DMS79 (cell line): ENCODE measurements at places on chromosomes 11 and 22.

DNA sequence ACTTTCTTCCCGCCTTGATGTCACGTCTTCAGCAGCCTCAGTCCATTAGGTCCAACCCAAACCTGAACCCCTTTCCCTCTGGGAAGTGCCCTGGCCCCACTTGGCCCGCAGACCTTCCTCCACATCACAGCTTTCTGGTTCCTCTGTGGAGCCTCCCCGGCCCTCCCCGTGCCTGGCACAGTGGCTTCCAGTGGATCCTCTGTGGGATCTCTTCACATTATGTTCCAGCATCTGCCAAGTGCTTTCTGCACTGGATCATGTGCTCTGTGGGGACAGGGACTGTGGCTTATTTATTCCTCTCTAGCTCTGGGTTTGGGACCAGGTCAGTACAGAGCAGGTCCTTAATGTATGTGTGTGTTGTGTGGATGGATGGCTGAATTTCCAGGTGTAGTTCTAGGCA lies 30.9 kb downstream of the POLR3H start:
- no peak for DNase-seq

DNA sequence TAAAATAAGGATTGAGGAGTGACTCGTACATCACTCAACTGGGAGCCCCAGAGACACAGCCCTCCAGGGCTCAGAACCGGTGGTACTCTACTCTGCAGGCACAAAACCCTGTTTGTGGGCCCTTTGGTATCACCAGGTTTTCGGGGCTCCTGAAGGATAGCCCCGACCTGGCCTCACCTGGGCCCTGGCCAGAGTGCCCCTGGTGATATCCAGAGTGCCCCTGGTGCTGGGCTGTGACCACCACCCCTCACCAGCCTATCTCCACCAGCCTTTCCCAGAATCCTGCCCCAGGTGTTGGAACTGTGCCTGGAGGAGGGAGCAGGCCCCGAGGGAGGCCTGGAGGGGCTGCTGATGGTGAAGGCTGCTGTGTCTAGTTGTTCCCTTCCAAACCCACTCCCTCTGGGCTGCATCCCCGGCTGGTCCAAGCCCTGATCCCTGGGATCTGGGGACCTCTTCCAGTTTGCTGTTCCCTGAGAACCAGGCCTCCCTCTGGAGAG lies 2.2 kb upstream of the GGT5 start:
- no peak for DNase-seq

- DNase-seq: no peak
Observed at GRCh38 chr11:118975771-118976709, 4.5 kb downstream of the FOXR1 start.

DNA sequence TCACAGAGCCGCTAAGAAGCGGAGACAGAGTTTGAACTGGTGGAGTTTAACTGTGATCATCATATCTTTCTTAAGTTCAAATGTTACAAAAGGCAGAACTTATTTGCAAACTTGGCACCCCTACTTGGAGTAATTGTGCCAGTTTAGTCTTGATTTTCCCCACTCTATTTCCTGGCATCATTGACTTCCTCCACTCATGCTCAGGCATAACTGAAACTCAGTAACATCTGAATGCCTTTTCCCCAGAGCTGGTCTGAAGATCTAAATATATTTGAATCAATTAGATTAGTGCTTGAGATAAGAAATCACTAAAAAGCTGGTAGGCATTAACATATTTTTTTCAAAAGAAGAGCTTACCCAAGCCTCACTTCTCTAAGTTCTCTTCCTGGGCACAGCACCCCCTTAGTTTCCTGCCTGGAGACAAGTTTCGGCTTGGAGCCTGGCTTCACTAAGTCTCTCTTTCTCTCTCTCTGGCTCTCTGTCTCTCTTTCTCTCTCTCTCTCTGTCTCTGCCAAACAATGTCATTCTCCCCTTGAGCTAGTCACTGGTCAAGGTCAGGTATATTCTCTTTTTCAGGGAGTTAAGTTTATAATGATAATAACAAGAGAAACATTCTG lies 190.8 kb downstream of the LUZP2 start:
- DNase-seq: no peak

GRCh38 chr11:61745781-61746441 lies 6.5 kb upstream of the MYRF start:
- no peak for DNase-seq

- DNase-seq: peak; percentile 49
Observed at GRCh38 chr11:12150831-12151382, 40.5 kb downstream of the MICAL2 start.

DNA sequence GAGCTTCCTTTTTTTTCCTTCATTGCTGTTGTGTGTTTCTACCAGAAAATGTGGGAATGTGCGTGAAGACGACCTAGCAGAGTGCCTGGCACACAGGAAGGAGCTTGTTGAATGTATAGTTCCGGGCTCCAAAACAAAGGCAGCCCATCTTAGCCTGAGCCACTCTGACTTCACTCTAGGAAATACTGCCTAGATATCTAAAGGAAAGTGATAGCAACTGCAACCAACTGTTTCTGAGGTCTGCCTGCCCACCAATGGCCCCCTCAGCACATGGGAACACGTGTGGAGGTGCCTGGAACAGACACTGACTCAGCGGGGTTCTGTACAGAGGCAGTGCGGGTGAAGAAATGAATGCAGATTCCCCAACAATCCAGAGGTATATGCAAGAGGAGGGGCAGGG lies 14.7 kb upstream of the XBP1 start:
- DNase-seq: no peak

DNA sequence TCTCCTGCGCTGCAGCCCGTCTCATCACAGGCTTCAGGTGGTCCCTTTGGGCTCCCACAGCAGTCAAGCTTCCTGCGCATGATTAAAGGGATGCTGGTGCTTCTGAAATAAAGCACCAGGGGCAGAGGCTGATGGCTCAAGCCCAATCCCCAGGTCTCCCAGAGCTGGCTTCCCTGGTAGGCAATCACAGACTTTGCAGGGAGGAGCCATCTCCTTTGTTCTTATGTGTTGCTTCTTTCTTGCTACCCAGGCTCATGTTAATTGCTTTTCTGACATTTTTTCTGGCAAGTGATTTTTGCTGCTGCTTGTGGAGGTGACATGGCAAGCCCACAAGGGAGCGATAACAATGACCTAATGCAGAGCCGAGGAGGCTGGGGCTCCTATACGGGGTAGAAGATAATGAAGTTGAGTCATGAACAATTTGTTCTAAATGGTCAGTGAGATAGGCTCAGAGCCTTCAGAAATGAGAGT lies 25.2 kb upstream of the PLET1 start:
- no peak for DNase-seq

GRCh38 chr11:125360066-125360465 lies 136.0 kb downstream of the FEZ1 start:
- DNase-seq: no peak

GRCh38 chr11:16792426-16792825 lies 54.0 kb downstream of the C11orf58 start:
- no peak for DNase-seq

- no peak for DNase-seq
Observed at GRCh38 chr11:122743949-122744348, 88.4 kb downstream of the UBASH3B start.

GRCh38 chr11:11217929-11218628 lies 135.0 kb downstream of the CSNK2A3 start:
- peak; percentile 47 for DNase-seq

DNA sequence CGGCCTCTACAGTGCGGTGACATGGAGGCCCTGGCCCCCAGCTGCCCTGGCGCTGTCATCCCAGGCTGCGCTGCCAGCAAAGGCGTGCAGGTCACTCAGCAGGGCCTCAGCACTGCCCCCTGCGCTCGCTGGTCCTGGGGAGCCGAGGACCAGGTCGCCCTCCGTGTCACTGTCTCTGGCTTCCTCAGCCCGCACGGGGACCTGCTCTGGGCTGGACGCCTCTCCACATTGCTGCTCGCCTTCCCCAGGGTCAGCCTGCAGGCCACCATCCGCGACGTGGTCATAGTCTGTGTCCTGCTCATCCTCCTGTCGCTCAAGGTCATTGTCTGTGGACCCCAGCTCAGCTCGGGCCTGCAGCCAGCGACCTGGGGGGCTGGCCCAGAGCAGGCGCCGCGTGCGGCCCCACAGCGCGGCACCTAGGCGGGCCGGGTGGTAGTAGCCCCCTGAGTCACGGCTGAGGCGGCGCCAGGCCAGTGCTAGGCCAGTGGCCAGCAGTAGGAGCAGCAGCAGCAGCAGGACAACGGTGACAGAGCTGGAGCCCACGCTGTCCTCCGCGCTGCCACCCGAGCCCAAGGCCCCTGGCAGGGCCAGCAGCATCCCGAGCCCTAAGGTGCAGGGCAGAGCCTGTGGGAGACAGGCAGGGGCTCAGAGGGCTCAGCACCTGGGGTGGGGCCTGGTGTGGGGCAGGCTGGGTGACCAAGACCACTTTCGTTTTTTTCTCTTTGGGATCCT lies 1.6 kb downstream of the PTPRCAP start:
- no peak for DNase-seq
